ENCODE measurements at places on chromosomes 5 and 9.

GRCh38 chr5:168076561-168076991, 214.9 kb upstream of the WWC1 start:
- DNase-seq = no peak

- no peak for DNase-seq
These were observed 114.7 kb upstream of the TXNDC8 start for GRCh38 chr9:110452227-110452801.

DNA sequence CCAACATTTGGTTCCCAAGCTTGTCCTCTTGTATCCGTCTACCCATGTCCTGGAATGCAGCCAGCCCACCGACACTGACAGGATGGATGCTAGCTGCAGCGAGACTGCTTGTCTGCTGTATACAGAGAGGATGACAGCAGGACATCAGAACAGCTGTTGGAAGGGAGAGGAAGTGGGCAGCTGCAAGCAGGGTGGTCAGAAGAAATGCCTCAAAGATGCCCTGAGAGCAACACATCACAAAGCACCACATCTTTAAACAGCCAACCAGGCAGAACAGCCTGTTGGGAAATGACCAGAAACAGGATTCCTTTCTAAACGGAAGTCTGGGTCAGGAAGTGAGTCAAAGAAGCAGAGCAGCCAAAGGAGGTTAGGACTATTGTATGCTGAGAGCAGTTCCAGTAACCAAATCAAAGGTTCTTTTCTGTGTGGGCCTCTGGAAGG, 219.1 kb downstream of the NDUFS4 start:
- DNase-seq = no peak

DNA sequence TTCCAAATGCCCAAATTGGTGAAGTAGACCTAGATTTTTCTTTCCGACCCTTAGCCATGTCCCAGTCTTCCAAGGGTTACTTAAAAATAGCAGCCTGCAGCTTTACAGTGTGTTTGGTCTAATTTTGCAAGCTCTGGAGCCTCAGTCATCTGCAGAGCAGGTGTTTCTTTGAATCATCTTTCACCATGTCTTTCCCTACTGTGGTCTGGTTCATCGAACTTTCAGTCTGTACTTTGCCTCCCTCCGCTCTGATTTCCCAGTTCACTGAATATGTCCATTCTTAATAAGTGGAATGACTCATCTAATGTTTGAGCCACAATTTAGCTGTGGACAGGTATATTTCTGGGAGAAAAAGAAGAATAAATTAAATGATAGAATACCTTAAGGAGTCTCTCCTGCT, 1060.7 kb downstream of the EFNA5 start:
- DNase-seq = no peak

GRCh38 chr5:157004893-157005551, 42.0 kb upstream of the TIMD4 start:
- no peak for DNase-seq

Data from mucosa of descending colon (tissue), 3 donors.